ENCODE measurements at places on chromosomes 7 and 10.

DNA sequence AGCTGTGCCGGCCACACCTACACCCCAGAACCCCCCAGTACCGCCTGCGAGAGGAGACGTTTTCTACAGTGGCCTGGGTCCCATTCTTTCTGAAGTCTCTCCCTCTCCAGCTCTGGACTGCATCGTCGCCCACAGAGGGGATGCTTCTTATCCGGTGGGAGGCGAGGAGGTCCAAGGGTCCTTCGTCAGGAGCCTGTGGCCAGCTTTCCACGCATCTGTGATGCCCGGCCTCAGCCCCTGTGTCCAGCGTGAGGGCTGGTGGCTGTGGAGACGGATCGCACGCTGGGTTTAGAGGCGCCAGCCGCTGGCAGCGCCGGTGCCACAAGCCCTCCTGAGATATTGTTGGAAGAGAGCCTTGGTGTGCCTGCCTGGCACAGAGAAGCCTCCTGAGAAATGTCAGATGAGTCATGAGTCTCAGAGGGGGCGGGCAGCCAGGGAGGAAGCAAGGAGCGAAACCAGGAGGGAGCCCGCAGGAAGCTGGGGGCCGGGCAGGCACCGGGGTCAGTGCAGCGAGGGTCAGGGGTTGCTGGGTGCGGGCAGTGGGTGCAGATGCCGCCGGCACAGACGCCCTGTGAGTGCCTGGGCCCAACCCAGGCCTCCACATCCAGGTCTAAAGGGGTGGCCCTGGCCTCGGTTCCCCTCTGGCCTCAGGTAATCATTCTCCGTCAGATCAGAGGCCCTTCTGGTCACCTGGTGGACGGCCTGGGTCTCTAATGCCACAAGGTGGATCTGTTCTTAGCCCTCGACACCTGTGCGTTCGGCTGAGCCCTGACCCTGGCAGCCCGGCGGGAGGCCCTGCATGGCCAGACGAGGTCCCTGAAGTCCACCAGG, 86.0 kb upstream of the DIP2C start:
- no peak for DNase-seq

DNA sequence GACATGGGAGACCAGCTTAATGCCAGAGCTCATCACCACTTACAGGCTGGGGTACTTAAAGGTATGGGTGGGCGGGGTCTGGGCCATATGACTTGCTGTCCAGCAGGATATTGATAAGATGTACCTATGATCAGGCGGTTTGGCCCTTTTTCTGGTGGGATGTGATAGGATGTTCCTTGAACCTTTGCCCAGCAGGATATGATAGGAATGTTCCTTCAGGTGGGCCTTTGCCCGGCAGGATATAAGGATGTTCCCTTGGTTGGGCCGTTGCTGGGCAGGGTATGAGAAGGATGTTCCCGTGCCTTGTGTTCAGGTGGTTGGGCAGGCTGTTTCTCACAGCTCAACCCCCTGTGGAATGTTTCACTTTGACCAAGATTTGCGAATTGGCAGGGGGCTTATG, 187.2 kb upstream of the CXCL12 start:
- no peak for DNase-seq

DNA sequence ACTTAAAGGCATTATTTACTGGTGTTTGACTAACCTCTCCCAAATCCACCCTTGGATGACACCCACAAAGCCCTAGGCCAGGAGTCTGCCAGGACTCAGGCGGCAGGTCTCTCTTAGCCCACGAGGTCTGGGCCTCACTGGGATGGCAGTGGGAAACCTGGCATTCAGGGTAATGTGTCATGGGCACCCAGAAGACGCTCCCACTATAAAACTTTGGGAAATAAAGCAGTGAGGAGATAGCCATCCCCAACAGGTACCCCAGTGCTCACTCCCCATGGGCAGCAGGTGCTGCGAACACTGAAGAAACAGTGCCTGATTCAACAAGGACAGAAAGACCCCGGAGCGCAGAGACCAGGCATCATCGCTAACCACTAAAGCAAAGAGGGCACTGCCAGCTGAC, 14.4 kb upstream of the PTPRN2 start:
- DNase-seq: no peak

DNA sequence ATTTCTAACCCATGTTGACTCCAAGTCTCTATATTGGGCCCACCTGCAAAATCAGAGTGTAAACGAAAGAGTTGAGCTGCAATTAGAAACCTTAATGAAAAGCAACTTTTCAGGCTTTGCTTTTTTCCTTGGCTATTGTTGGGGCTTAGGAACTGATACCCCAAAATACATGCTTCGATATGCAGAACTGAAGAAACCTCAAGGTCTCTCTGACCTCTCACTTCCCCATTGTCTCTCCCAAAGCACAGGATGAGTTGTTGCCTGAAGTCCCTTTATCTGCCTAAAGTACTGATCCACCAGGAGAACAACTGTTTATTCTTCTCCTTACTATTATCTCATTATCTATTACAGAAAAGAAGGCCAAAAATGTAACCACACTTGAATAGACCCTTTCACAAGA, 666.0 kb upstream of the LRRTM3 start:
- DNase-seq: no peak

DNA sequence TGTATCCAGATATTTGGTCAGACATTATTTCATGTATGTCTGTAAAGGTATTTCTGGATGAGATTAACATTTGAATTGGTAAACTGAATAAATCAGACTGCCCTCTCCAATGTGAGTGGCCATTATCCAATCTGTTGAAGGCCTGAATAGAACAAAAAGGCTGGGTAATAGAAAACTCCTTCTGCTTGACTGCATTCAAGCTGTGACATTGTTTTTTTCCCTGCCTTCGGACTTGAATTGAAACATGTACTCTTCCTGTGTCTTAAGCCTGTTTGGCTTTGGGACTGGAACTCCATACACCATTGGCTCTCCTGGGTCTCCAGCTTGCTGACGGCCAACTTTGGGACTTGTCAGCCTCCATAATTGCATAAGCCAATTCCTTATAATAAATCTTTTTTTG, 36.0 kb upstream of the ARHGAP21 start:
- no peak for DNase-seq

- no peak for DNase-seq
Observed at GRCh38 chr7:80643336-80643915, 5.0 kb downstream of the CD36 start.

GRCh38 chr10:78458983-78459638, 425.4 kb downstream of the RPS24 start:
- peak; percentile 16 for DNase-seq
